Fibroblast of the conjunctiva (primary cell): ENCODE measurements at places on chromosomes 2 and 18.

DNA sequence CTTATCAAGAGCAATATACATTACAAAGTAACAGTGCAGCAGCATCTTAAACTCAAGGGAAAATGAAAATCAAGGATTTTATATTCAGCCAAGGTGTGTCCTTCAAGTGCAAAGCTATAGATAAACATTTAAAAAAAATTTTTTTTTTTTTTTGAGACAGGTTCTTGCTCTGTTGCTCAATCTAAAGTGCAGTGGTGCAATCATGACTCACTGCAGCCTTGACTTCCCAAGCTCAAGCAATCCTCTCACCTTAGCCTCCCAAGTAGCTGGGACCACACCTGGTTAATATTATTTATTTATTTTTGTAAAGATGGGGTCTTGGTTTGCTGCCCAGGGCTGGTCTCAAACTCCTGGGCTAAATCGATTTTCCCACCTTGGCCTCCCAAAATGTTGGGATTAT, 9.0 kb downstream of the CDKL4 start:
- no peak for DNase-seq

GRCh38 chr2:224776795-224777558, 60.8 kb upstream of the CCDC195 start:
- no peak for DNase-seq

GRCh38 chr2:213627054-213627710, 342.9 kb downstream of the SPAG16 start:
- no peak for DNase-seq

DNA sequence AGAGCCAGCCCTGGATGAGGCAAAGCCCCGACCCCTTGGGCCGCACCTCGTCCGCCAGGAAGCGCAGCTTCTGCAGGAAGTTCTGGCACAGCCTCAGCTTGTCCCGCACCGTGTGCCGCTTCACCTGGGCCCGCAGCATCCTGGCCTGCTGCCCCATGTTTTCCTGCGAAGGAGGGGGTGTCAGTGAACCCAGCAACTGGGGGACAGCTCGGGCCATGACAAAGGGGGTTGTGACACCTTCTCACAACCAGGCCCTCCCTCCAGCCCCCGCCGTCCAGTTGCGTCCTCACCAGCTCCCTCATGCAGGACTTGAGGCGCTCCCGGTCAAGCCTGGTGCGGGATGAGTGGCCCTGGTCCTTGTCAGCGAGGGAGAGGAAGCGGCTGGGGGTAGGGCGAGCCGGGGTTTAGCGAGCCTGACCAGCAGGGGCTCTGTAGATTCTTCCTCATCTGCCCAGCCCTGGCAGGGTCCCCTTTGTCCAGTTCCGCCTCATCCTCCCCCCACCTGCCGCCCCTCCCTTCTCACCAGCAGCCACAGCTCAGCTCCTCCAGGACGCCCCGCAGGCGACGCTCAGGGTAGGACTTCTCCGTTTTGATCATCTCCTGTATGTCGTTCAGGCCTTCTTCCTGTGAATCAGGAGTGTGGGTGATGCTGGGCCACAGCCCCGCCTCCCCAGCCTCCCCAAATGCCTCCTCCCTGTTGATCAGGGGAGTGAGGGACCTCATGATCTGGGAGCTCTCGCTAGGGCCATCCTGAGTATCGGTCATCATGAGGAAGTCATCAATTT, 606 bp downstream of the OTOF start:
- DNase-seq: no peak

GRCh38 chr18:10682368-10682714, 156.5 kb downstream of the NAPG start:
- DNase-seq: no peak

DNA sequence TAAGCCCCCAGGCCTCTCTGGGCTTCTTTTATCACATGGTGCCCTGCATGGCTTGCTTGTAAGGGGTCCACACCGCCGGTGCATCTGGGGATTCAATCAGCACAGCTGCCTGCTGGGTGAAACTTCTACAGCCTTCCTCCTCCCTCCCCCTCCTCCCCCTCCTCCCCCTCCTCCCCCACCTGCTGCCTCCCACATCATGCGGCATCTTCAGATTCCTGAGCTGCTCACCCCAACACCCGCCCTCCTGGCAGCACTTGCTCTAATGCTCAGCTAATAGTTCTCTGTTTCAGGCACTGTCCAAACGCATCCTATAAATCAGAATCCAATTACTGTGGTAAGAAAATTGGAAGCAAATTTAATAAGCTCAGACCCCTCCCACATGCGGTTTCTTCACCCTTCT, 150.7 kb downstream of the GALNT14 start:
- no peak for DNase-seq

DNA sequence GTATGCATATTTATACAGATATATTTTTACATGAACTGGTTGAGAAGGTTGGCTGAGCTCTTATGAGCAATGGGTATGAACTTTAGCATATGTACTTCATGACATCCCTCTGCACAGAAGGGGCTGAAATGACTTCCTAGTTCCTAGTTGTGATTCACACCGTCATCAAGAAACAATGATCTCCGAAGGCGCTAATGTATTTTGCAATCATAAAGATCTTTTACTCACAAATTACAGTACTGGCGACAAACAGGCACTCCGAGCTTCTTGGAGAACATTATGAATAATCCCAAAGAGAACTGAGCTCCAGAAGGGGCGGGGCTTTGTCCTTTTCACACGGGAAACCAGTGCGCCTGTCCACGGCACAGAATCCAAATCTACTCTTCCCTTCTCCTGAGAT, 18.1 kb downstream of the BCL2 start:
- no peak for DNase-seq

DNA sequence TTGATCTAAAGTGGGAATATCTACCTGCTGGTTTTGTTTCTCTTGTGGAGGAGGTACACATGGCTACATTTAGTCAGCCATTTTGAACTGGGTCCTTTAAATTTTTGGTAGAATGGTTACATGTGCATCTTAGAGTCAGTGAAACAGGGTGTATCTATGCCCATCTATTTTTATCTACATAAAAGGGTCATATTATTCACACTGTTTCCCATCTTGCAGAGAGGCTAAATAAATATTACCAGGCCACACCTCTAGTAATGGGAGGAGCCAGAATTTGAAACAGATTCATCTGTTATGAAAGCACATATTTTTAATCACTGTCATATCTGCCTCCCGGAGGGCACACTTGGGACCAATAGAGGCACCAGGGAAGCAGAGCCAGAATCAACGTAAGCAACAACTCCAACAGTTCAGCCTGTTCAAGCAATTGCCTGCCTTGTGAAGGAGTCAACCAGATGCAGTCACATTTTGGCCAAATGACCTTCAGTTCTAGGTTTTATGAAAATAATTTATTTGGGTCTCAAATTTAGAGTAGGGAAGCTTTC, 376.8 kb downstream of the TSN start:
- no peak for DNase-seq

GRCh38 chr18:13433125-13433524, 214.6 kb downstream of the LDLRAD4 start:
- DNase-seq: no peak

GRCh38 chr2:234993541-234993981, 41.7 kb downstream of the SH3BP4 start:
- DNase-seq: no peak

DNA sequence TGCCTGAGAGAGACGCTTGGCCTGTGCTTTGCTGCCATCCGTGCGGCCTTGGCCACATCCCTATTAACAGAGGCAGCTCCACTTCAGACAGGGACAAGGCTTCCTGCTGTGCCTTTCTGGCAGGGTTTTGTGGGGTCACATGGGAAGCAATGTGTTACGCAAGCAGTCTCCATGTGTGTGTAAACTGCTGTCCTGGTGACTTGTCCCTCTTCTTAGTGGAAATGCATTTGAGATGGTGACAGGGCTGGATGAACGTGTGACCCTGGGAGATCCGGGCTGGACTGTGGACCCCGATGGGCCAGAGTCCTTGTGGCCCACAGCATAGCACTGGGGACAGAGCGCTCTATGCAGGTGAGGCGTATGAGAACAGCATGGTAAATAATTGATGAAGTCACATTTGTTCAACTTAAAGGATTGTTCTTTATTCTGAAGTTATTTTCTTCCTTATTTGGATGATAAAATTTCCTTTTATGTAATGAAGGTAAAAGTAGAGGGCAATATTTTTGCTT, 23.2 kb downstream of the ASB1 start:
- no peak for DNase-seq
